Inflammatory macrophage treated with lipopolysaccharide for 4 hours (primary cell): ENCODE measurements at places on chromosomes 11 and 22.

DNA sequence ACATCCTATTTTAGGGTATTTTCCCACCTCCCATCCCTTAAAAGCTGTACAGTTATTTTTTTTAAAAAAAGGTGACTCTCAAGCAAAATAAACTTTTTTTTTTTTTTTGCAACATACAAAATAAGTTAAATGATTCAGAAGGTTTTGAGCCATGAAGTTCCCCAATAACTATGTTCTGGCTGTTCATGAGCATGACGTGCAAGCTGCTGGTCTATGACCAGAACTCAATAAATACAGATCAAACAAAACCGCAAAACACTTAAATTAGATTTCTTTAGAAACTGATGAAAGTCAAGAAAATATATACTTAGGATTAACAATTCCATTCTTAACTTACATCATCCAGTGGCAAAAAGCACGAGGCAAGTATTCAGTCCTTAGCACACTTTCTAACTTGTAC is 24.1 kb upstream of the CLNS1A start:
- DNase-seq = no peak

- DNase-seq = no peak
Measured at GRCh38 chr11:72026090-72026489, 27.4 kb downstream of the IL18BP start.

GRCh38 chr11:21564833-21565682 is 627.8 kb upstream of the ANO5 start:
- DNase-seq = no peak

GRCh38 chr11:60175860-60176275 is 7.0 kb downstream of the MS4A6A start:
- no peak for DNase-seq

DNA sequence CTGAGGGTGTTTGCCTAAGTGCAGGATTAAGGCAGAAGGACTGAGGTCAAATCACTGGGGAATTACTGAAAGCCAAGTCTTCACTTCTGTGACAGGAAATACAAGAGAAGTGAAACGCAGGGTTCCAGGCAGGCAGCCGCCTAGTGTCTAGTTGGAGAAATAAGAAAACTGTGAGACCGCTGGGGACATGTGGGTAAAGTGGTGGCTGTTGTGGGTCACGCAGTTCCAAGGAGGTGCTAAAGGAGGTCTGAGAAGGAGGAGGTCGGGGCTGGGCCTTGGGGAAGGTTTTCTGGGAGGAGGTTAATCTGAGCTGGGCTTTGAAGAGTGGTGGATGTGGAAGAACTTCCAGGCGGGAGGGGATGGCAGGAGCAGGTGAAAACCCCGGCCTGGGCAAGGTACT is 11.2 kb downstream of the MCM5 start:
- DNase-seq = peak; percentile 81

DNA sequence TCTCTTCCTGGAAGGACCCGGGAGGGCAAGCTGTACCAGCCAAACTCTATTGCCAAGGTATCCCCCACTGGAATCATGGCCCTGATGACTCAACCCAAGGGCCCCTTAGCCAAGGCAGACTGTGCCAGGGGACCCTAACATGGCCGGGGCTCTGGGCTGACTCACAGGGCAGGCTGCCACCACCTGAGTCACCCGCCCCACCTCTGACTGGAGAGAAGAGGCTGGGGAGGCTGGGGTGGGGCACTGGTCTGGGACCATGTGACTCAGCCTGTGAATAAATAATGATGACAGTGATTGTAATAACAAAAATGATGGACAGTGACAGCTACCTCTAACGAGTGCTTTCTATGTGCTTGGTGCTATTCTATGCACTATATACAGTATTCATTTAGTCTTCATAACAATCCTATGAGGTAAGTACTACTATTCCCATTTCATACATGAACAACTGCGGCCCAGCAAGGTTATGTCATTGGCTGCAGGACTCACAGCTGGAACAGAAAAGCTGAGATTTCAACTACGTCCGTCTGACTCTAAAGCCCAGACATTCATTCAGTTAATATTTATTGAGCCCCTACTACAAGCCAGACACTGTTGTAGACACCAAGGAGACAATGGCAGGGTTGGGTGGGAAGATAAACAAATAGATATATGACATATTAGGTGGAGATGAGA is 84.2 kb downstream of the FBXO7 start:
- DNase-seq = no peak

DNA sequence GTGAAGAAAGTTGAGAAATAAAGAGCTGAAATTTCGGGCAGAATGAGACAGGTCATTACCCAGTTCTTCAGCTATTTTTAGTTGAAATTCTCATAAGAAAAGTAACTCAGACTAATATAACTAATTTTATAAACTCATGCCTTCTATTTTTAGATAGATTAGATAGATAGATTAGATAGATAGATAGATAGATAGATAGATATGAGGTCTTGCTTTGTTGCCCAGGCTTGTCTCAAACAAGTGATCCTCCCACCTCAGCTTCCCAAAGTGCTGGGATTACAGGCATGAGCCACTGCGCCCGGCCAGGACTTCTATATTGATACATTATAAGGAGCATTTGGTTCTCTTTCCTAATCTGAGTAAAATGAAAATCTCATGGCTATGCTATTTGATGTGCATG is 26.9 kb upstream of the OR8G1 start:
- DNase-seq = no peak

DNA sequence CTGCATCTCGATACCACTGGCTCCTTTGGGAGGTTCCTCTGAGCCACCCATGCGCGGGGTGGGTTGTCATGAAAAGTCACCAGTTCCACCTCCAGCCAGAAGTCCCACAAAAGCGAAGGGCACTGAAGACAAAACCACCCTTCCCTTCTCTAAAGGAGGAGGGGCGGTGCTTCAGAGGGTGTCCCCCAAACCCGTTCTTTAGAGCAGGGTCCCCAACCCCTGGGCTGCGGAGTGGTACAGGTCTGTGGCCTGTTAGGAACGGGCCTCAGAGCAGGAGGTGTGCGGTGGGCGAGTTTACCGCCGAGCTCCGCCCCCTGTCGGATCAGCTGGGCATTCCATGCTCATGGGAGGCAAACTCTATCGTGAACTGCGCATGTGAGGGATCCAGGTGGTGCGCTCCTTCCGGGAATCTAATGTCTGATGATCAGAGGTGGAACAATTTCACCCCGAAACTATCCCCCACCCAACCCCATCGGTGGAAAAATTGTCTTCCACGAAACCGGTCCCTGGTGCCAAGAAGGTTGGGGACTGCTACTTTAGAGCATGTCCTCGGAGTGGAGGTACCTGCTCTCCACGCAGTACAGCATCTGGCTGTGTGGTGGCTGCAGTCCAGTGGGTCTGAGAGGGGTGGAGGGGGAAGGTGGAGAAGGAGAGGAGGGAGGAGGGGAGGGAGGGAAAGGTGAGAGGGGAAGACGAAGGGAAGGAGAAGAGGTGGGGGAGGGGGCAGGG is 72.9 kb upstream of the SEPTIN5 start:
- DNase-seq = no peak

- DNase-seq = peak; percentile 92
Measured at GRCh38 chr11:102447193-102447592, 5.4 kb downstream of the TMEM123 start.

DNA sequence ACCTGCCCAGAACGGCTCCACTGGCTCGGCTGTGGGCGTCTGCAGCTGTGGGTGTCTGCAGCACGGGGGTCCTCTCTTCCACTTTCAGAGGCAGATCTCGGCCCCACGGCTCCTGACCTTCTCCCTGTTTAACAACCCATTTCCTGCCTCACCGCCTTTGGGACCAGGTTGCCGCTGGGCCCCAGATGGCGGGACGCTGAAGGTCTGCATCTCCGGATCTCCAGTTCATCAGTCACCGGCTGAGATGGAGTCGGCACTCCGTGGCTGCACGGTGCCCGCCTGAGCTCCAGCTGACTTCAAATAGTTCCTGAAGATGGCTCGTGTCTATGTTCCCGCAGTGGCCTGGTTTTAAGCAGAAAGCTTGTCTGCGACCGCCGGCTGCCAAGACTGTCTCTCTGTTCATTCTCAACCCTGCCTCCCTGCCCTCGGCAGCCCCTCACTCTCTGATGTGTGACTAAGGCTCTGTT is 475.9 kb downstream of the BRD1 start:
- no peak for DNase-seq

DNA sequence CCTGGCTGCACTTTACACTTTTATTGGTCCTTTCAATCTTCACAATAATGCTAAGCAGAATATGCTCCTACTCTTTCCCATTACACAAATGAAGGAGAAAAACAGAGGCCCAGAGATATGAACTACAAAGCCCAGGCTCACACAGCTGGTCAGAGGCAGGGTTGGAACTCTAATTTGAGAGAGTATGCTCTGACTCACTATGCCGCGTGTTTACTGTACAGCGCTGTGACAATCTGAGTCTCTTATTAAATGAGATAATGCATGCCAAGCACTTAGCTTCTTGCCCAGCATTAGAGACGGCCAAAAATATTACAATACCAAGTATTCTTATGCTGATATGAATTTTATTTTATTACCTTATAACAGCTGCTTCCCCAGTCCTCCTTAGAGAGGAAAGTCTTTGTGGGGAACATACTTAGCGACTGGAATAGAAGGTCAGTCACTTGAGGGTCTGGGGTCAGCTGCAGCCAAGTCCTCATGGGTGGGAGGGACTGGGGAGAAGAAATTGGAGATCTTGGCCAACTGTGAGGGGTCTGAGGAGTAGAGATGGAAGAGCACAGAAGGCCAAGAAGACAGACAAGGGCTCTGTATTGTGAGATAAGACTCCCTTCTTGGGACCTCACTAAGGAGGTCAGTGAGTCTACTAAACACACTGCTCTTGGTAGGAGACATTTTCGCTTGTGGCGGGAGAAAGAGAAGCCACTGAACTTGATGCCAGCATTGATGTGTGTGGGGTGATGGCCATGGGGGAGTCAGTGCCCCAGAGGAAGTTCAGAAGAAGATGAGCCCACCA is 150.8 kb upstream of the TIMP3 start:
- DNase-seq = no peak

- DNase-seq = no peak
Measured at GRCh38 chr22:39763276-39763675, 130.3 kb downstream of the ENTHD1 start.

DNA sequence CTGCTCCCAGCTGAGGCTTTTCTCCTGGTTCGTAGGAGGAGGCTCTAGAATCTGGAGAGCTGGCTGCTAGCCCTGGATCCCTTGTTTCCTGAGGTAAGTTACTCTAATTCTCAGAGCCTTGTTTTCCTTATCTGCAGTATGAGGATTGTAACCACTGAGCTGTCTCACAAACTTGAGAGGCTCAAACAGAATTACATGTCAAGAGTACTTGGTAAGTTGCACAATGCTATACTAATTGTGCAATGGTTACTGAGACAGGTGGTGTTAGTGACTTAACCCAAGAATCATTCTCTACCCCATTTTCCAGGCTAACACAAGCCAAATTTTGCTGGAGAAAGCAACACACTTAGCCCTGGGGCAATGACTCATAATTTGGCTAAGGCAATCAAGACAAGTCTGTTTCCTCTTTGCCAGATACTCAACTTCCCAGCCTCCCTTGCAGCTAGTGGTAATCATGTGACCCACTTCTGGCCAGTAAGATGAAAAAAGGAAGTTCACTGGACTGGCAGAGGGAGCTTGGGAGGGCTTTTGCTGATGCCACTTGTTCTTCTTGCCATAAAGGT is 348.0 kb downstream of the TENM4 start:
- DNase-seq = peak; percentile 42

- peak; percentile 79 for DNase-seq
Measured at GRCh38 chr11:47912843-47913437, 64.8 kb upstream of the NUP160 start.

- DNase-seq = peak; percentile 72
Measured at GRCh38 chr22:46047841-46048595, 71.1 kb upstream of the WNT7B start.

GRCh38 chr11:62186195-62186594 is 3.8 kb upstream of the SCGB1D1 start:
- no peak for DNase-seq

DNA sequence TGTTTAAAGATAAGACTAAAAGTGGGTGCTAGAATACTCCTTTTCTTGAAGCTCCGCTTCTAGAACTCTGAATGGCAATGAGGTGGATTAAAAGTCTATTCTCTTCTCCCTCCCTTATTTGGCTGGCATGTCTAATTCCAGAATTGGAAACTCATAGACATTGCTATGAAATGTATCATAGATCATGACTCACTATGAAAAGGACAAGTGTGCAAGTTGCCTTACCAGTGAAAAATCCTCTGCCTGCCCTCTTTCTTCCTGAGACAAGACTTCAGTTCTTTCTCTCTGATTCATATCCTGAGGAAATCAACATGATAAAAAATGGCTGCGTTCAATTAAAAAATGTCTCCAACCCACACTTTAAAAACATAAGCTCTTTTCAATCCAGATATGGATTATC is 73.2 kb upstream of the BLID start:
- DNase-seq = no peak

DNA sequence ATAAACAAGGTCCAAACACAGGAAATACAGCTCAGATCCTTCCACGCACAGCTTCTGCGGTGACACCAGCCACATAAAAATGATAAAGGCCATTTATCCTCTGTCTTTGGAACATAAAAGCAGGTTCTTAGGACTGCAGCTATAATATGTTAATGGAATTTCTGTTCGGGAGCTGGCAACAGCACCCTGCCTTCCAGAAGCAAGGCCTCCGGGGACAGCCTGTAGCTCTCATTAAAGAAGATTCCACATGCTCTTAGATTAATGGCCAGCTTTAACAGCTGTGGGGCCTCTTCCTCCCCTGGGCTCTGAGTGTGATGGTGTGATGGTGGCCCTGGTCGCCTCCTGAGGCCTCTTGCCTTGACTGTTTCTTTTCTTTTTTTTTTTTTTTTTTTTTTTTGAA is 137.3 kb downstream of the CACNA1I start:
- no peak for DNase-seq

- no peak for DNase-seq
Measured at GRCh38 chr11:125176866-125177265, 12.3 kb downstream of the PKNOX2 start.

GRCh38 chr11:125174686-125175085 is 10.1 kb downstream of the PKNOX2 start:
- no peak for DNase-seq

GRCh38 chr22:50245214-50246072 is 620 bp upstream of the TUBGCP6 start:
- no peak for DNase-seq

DNA sequence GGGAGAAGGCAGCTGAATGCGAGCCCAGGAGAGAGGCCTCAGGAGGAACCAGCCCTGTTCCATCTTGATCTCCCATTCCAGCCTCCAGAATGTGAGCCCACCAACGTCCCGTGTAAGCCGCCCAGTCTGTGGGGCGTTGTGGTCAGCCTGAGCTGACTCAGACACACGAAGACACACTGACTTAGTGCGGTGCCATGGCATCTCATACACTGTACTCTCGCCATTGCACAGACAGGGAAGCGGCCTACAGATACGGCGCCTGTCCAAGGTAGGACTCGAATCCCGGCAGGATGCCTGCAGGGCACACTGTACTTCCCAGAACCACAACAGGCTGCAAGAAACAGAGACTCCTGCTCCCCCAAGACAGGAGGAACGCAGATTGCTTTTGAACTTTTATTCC is 179.6 kb downstream of the CTTN start:
- no peak for DNase-seq

GRCh38 chr11:15379483-15379882 is 264.8 kb downstream of the INSC start:
- no peak for DNase-seq

DNA sequence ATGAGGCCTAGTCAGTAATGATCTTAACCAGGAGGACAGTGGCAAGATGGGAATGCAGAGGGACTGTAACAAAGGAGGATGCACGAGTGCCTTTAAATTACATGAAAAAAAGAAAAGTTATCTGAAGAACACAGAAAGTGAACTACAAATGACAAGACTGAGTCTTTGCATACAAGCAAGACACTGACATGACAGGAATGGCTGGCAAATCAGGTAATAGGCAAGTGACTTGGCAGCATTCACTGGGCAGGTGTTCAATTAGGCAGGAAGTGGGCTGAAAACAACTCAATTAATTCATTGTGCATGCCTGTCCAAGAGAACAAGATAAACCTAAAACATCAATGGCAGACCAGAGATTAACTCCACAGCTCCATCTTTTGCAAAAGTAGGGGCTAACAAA is 24.0 kb downstream of the SMCO4 start:
- DNase-seq = no peak
